Activated naive CD8-positive, alpha-beta T cell treated with anti-CD3 and anti-CD28 coated beads, Interleukin-2, amount 50 U/mL, for 16 hours (primary cell): ENCODE measurements at places on chromosomes 6 and 20.

GRCh38 chr20:37365760-37366638, 20.1 kb downstream of the SRC start:
- DNase-seq: no peak

DNA sequence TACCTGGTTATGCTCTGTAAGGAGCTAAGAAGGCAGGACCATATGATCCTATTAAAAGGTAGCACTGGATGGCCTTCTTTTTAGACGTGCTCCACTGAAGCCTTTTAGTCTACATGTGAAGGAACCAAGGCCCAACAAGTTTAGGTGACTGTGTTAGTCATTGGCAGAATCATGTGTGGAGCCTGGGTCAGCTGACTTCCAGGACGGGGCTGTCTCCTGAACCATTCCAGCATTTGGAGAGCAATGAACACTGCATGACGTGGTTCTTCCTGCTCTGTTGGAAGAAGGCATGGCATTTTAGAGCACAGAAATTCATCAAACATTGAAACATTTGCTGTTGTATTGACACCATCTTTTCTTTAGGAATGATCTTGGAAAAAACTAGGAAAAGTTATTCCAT, 87.8 kb upstream of the TIAM2 start:
- no peak for DNase-seq

DNA sequence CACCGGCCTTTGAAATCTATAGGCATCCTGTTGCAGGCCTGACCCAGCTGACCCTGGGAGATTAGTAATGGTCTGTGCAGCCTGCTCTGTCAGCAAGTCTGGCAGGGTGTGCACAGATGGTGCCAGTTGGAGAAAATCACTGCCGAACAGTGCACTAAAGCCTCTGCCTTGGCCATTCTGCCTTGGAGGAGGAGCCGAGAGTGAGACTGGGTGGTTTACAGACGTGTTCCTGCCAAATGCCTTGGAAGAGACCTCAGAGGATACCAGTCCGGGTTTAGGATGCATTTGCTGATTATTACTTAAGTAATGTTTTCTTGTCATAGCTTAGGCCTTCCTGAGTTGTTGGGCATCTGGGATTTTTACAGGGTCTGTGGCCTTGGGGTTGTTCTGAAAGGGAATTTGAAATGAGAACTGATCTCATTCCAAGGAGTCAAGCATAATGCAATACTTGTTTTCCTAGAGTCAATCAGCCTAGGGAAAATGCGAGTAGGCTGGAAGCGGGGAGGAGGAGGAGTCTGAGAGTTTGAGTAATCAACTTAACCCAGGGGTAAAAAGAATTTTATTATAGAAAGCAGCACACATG, 292.1 kb downstream of the SOX4 start:
- DNase-seq: no peak

GRCh38 chr20:12737497-12737896, 271.3 kb upstream of the SPTLC3 start:
- DNase-seq: no peak

DNA sequence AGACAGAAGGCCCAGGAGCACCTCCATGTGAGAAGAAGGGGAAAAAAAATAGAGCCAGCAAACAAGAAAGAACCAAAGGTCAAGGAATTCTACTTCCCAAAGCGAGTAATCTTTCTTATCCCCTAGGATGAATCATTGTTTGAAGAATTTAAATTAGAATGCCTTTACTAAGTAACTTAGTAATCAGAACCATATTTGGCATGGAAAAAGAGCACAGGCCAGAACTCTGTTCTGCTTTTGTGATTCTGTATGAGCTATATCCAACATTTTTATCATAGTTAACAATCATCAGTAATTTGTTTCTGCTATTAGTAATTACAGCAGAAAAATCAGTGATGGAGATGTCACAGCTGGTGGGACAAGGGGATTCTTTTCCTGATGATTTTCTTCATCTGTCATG, 228.8 kb upstream of the FAM83B start:
- no peak for DNase-seq

GRCh38 chr6:12749531-12750379, 33.2 kb downstream of the PHACTR1 start:
- DNase-seq: no peak

DNA sequence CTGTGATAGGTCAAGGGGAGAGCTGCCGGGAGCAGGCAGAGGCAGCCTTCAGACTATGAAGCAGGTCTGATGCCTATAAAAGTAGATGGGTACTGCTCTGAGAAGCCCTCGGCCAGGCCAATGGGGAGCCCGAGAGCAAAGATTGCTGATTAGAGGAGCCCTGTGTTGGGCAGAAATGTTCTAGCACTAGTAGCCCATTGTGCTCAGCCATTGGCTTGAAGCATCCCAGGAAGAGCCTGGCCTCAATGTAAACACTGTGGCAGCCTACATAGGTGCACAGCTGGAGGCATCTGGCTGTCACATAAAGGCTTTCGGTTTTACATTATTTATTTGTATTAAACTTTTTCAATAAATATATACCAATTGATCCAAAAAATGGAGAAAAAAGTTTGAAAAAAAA, 67.7 kb downstream of the SNAP25 start:
- no peak for DNase-seq

DNA sequence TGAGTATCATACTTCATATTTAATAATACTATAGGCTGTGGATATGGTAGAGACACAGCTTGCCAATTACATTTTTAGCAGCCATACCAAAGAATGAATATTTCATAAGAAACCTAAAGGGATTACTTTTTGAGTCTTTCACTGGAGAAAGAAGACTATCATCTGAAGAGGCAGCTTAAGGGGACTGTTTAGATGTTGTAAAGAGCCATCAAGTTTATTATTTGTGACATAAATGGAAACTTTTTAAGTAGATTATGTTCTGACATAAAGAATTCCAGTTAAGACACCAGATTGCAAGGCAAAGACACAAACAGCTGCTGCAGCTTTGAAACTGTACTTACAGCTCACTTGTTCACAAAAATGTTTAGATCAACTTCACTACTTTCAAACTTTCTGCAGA, 429.4 kb downstream of the TFAP2A start:
- no peak for DNase-seq

DNA sequence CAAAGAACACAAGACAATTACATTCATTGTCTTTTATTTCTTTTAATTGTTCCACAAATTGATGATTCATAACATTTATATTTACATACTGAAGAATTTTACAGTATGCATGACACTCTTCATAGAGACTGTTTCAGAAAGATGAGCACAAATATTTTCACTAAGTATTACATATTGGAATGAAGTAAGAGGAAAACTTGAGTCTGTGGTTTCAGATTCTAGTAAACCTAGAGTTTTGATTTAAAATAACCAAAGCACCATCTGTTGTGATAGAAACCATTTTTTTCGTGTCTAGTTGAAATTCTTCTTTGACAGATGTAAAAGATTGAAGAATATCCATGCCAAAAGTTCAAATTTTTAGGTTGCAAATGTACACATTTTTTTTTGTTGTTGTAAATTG, 32.1 kb upstream of the OPN5 start:
- no peak for DNase-seq

DNA sequence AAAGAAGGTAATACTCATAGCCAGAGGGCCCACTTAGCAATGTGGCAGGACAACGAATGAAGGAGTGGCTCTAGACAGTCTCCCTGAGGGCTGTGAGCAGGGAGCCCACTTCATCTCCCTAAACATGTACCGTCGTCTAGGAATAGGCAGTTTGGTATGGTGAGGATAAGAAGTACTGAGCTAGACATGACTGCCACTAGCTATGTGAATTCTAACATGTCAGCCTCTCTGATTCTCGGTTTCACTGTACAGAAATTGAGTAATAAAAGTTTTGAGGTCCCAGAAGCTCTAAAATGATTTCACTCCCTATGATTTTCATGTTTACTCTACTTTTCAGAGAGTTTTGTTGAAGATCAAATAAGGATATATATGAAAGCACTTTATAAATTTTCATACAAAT, 107.1 kb downstream of the AHI1 start:
- no peak for DNase-seq

DNA sequence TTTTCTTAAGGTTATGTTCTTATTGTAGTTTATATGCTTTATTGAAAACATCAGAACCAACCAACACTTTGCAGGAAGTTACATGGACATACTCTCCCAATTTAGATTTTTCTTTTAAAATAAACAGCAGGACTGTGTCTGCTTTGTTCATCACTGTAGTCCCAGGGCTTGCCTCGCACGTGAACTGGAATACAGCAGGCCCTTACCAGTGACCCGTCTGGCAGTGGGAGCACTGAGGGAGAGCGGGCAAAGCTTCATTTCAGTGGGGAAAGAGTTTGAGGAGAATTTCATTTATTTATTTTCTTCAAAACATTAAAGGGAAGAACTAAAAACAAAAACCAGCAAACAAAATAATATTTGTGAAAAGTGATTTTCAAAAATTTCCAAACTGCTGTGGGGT, 230.8 kb downstream of the PAX1 start:
- DNase-seq: no peak

- DNase-seq: no peak
Measured at GRCh38 chr6:167211295-167211648, 53.5 kb upstream of the GPR31 start.

- DNase-seq: no peak
Measured at GRCh38 chr6:37460805-37461204, 27.8 kb downstream of the CMTR1 start.

DNA sequence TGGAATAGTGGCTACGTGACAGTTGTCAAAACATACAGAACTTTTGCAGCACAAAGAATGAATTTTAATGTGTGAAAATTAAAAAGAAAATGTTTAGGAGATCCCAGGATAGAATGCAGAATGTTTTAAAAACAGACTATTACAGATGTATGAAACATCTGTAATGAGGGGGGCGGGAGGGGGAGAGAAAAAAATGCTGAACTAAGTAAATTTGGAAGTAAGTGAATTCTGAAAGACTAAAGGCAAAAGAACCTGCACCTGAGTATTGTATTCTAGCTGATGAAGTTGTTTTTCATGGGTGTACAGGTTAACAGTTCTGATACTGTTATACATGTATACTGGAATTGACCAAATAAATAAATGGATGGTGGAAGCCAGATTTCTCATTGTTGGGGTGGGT, 178.8 kb downstream of the ZFAND3 start:
- DNase-seq: no peak

DNA sequence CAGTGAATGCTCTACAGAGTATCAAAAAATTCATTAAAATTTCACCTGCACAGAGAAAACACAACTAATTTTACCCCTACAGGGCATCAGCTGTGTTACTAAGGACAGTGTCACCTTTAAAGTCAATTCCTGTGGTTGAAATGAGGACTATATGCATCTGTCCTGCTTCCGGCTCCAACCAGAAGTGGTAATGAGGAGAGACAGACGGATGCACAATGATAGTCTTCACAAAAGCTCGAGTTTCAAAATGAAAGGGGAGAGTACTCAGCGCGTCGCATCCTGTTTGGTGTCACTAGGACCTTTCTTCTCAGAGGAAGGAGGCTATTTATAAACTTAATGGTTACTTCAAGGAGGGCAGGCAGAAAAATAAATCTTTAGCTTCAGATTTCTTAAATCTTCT, 86.5 kb downstream of the LYRM4 start:
- no peak for DNase-seq

- DNase-seq: no peak
Measured at GRCh38 chr20:47865912-47866311, 80.6 kb upstream of the SULF2 start.

- no peak for DNase-seq
Measured at GRCh38 chr6:17130786-17131185, 28.9 kb downstream of the STMND1 start.

- no peak for DNase-seq
Measured at GRCh38 chr6:145733810-145734209, 1.5 kb downstream of the EPM2A start.

GRCh38 chr6:167826230-167826895, 348 bp upstream of the AFDN start:
- no peak for DNase-seq

DNA sequence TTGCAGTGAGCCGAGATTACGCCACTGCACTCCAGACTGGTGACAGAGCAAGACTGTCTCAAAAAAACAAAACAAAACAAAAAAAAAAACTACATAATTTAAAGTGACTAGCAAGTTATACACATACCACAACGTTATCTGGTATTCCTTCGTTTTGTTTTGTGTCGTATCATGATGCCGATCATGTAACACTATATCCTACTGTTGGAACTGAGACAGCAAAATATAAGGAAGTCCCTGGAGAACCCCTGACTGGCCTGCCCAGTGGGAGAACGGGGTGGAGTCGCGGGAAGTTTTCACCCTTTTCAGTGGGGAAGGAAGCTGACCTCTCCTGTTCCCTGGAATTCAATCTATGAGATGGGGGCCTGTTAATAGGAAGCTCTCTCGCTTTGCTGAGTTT, 15.1 kb downstream of the SOX4 start:
- DNase-seq: no peak

- DNase-seq: no peak
Measured at GRCh38 chr20:63333241-63333836, 27.8 kb downstream of the CHRNA4 start.

- DNase-seq: no peak
Measured at GRCh38 chr20:25247000-25247517, 826 bp upstream of the PYGB start.

DNA sequence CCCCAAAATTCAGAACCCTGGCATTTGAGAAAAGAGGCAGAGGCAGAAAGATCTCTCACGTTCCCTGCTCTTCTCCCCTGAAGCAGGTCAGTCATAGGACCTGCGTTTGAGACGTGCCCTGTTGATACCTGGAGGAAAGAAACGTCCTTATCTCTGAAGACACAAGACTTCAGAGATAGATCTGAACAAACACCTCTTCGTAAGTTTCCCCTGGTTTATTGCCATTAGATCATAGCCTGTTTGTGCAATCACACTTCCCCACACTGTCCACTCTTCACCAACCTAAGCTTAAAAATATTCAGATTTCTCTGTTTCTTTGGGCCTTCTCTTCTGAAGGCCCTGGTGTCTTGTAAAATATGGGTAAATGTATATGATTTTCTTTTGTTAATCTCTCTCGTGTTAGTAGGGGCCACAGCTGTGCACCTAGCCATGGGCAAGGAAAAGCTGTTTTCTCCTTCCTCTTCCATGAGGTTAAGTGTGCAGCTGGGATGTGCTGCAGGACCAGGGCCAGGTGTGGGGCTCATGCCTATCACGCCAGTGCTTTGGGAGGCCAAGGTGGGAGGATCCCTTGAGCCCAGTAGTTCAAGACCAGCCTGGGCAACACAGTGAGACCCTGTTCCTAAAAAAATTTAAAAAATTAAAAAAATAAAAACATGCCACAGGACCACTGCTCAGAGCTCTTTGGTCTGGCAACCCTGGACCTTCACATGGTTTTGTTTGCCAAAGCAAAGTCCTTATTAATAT, 4.7 kb upstream of the SLC22A2 start:
- DNase-seq: no peak
